ENCODE measurements at places on chromosomes 16 and 17.

GRCh38 chr16:9115277-9115676 is 23.8 kb downstream of the HAPSTR1 start:
- no peak for DNase-seq

DNA sequence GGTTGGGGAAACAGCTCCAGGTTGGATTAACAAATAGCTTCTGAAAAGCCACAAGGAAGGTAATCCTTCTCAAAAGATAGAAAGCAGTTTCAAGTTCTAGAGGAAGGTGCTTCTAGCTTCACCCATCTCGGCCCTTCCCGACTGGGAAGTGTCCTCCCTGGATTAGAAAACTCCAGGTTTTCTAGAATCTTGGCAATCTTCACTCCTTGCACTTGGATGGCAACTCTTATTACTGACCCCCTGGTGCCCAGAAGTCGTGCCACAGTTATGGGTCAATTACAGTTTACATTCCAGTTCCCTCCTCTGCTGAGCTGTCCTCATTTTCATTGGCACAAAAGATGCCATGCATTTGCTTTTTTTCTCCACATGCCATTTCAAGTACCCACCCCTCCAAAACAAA is 65.6 kb downstream of the SMG6 start:
- no peak for DNase-seq

DNA sequence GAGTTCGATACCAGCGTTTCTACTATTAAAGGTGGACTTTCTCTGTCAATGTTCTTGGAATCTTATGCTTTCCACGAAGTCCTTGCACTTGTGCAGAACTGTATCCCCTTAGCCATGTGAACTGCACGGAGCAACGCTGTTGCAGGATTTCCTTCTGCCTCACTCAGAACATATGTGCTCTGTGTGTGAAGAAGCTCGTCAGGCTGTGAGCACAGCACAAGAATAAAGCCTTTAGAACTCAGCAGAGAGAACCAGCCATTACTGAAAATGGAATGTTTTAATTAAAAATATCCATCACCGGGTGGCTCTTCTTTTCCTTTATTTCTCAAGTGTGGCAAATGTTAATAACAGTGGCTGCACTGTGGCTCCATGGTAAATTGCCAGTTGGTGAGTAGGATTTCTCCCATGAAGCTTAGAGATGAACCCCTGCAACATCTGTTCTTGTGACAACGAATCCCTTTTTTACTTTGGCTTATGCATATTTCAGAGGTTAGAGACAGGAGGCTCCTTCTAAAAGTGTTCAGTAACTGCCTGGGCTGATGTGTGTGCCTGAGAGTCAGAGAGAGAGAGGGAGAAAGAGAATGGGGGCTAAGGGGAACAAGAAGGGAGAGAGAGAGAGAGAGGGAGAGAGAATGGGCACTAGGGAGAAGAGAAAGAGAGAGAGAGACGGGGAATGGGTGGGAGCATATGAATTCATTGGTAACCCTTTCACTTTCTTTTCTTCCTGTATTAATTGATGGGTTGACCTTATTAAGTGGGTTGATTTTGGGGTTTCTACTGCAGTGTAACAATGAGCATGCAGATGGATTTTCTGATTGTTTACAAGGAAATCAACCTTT is 50.0 kb downstream of the RPTOR start:
- no peak for DNase-seq

DNA sequence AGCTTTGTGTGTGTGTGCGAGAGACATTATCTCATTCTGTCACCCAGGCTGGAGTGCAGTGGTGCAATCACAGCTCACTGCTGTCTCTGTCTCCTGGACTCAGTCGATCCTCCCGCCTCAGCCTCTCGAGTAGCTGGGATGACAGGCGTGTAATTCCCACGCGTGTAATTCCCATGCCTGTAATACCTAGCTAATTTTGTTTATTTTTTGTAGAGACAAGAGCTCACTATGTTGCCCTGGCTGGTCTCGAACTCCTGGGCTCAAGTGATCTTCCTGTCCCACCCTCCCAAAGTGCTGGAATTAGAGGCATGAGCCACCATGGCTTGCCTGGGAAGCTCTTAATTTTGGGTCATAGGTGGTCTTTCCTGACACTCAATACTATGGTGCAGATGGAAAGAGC is 205.3 kb upstream of the TNRC6C start:
- no peak for DNase-seq

GRCh38 chr17:75001915-75002843 is 10.3 kb upstream of the MRPL58 start:
- DNase-seq: no peak

DNA sequence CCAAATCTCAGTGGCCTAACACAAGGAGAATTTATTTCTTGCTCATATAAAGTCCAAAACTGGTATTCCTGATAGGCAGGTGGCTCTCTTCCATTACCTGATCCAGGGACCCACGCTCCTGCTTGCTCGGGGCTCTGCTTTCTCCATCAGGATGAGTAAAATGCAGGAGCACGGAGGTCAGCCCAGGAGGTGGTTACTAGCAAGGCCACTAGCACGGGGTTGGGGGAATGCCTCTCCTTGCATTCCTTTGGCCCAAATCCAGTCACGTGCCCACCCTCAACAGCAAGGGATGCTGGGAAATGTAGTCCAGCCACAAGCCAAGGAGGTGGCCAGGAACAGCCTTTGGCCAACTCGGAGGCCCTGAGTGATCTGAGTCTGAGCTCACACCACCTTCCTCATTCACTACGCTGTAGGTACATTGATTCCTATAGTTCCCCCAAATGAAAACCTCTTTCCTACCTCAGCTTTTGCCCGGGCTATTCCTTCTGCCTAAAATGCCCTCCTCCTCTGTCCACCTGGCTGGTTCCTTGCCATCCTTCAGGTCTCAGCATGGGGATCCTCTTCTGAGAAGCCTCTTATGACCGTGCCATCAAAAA is 38.3 kb upstream of the HAPSTR1 start:
- peak; percentile 78 for DNase-seq

GRCh38 chr16:63462316-63462715 is 1426.1 kb upstream of the CDH8 start:
- DNase-seq: no peak

DNA sequence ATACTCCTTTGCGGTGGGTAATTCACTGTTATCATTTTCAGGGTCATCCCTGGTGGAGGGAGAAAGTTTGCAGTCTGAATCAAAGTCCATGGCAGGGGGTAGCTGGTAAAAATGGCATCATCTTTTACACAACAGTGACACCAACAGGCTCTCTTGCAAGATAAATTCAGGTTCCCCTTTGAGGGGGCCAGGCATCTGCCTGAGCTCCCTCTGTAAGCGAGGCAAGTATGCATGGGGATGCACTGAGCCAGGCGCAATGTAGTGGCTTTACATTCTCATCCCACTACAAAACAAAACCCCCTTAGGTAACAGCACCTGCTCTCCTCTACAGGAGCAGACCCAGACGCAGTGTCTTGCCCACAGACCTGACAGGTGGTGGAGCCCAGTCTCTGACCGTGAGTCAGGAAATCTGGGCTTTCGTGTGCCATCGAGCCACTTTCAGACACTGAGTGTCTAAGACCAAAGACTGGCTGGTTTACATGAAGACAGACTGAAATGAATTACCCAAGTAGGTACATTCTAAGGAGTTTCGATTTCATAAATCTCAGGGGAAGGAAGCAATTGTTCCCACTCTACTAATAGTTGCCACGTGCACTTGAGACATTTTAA is 17.7 kb downstream of the LITAFD start:
- DNase-seq: no peak

DNA sequence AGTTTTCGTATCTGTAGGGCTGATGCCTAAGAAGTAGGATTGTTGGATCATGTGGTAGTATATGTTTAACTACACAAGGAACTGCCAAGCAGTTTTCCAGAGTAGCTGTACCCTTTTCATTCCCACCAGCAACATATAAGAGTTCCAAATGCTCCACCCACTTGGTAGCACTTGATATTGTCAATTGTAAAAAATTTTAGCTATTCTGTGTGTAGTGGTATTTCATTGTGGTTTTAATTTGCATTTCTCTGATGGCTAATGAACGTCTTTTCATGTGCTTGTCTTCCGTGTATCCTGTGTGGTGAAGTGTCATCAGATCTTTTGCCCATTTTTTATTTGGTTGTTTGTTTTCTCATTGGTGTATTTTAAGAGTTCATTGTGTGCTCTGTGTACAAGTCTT is 69.7 kb downstream of the TANC2 start:
- DNase-seq: no peak
